ENCODE measurements at places on chromosomes 7 and 10.

DNA sequence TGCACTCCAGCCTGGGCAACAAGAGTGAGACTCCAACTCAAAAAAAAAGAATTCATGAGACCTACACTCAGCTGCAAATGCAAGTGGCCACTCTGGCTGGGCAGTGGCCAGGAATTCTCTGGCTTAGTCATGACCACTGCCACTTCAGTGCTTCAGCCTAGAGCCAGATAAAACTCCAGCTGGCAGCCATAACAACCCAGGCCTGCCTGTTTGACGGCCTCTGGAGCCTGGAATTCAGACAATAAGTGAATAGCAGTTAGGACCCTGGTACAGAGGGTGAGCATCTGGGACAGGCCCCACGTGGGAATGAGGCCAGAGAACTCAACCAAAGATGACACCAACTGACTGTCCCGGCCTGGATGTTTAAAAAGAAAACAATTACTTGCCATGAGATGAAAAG, 18.9 kb downstream of the RCC1L start:
- no peak for DNase-seq

- no peak for DNase-seq
These were observed 42.1 kb upstream of the ANAPC16 start for GRCh38 chr10:72173619-72174296.

DNA sequence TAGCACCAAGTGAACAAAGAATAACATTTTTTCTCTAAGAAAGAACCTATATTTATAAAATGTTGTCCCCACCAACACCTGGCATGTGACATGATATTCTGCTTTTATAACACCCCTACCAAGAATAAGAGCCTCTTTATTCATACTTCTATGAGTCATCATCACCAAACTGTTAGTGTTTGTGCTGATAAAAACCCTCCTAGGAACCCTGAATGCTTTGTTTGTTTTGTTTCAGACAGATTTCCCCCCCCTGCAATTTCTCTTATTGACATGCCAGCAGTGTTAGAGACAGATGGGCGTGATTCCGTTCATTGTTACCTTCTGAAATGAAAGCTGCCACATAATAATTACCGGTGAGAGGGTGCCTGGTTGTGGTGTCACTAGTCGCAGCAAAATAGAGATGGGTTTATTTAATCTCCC, 651.1 kb downstream of the SORCS1 start:
- DNase-seq: no peak

DNA sequence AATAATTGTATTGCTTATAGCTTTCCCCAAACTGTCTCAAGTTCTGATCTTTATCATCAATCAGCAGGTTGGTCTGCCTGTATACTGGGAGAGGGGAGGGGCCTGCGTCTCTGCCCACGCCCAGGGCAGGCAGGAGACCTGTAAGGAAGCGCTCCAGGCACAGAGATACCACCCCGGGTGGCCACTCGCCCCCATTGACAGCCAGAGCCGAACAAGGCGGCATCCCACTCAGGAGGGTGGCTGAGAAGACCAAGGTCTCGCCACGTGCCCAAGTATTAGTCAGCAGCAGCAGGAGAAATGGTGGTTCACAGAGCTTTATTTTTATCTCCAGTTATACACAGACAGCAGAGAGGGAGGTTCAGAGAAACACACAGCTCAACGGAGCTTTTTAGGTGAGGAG, 7.2 kb downstream of the STK32C start:
- no peak for DNase-seq

GRCh38 chr10:104935656-104936055, 294.6 kb downstream of the SORCS3 start:
- DNase-seq: no peak

DNA sequence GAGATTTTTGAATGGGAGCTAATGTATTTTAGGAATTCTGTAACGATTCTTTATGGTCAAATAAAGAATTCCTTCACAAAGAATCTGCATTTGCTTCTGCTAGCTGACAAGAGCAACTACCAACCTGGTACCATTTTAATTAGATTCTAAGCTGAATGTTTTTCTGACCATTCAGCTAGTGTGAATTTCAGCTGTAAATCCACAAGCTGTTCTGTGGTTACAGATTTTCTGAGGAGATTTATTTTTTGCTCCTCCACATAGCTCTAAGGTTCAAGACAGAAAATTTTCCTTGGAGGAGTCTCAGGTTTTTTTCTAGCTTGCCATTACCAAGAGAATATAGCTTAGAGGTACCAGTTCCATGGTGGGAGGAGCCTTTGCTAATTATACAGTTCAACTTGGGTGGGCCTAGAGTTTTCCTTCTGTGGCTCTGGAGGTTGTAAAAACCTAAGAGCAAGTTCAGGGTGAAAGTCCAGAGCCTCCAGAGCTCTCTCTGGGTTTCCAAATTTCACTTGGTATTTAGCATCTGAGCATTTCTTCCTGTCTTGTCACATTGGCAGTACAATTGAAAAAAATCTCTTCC, 120.1 kb downstream of the JAZF1 start:
- no peak for DNase-seq

- DNase-seq: no peak
These were observed 207.0 kb upstream of the ZMIZ1 start for GRCh38 chr10:78861529-78862327.

DNA sequence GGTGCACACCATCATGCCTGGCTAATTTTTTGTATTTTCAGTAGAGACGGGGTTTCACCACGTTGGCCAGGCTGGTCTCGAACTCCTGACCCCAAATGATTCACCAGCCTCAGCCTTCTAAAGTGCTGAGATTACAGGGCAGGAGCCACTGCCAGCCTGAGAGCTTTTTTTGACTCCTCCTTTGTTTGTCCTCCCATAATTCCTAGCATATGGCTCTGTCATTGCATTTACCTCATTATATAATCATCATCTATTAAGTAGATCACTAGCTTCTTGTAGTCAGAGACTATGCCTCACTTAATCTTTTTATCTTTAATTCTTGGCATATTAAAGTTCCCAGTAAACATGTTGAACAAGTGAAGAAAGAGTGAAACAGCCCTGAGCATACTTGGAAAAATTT, 82.1 kb downstream of the CPEB3 start:
- no peak for DNase-seq

- DNase-seq: no peak
These were observed 110.4 kb downstream of the SH2D4B start for GRCh38 chr10:80648106-80648505.

GRCh38 chr10:96998329-96998888, 166.3 kb downstream of the LCOR start:
- no peak for DNase-seq

- no peak for DNase-seq
These were observed 2.6 kb downstream of the HYCC1 start for GRCh38 chr7:23011222-23011924.

- no peak for DNase-seq
These were observed 85.4 kb downstream of the OSBPL3 start for GRCh38 chr7:24894429-24895221.

GRCh38 chr10:60535427-60535826, 145.8 kb upstream of the ANK3 start:
- DNase-seq: no peak

GRCh38 chr7:32293833-32294232, 196.3 kb downstream of the LSM5 start:
- no peak for DNase-seq

GRCh38 chr7:114937446-114937845, 15.6 kb downstream of the MDFIC start:
- DNase-seq: no peak

- DNase-seq: no peak
These were observed 2.1 kb downstream of the CADPS2 start for GRCh38 chr7:122884186-122884585.

GRCh38 chr7:36438211-36438610, 48.5 kb downstream of the ANLN start:
- no peak for DNase-seq

DNA sequence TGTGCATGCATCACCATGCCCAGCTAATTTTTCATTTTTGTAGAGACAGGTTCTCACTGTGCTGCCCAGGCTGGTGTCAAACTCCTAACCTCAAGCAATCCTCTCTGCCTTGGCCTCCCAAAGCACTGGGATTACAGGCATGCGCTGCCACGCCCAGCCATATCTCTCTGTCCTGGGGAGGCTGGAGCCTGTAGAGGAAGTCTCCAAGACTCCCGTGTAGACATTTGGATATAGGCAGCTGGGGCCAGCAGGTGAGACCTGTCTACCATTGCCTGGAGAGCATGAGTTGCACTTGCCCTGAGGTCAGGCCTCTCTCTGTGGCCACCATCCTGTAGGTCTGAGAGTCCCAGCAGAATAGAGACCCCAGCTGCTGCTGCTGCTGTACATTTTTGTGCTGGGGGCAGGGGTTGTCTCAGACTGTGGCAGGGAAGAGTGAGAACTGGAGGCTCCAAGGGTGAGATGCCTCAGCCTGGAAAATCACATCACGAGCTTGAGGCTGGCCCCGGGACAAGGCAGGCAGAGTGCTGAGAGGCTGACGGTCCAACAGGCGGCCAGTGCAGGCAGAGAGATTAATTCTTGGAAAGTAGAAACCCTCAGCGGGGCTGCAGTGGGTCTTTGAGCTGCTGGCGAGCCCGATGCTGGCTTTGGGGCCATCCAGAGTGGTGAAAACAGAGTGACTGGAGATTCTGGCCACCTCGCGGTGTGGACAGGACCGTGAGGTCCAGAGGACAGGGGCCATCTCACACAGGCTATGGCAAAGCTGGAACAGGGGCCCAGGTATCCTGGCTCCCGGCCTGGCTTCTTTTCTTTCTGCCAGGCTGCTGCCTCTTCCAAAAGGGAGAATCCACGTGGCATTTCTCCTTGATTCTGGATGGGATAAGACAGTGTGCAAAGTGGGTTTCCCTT, 60.9 kb downstream of the TMEM270 start:
- DNase-seq: no peak

GRCh38 chr10:122113161-122113944, 124.4 kb downstream of the TACC2 start:
- no peak for DNase-seq

Measured in right renal cortex interstitium (tissue), 3 donors.